ENCODE measurements at places on chromosomes 13 and 19.

- no peak for DNase-seq
Measured at GRCh38 chr19:4660993-4661392, 9.1 kb downstream of the MYDGF start.

- no peak for DNase-seq
Measured at GRCh38 chr19:49684251-49684982, 5.0 kb upstream of the ADM5 start.

- no peak for DNase-seq
Measured at GRCh38 chr13:114164681-114165429, 14.2 kb upstream of the CFAP97D2 start.

DNA sequence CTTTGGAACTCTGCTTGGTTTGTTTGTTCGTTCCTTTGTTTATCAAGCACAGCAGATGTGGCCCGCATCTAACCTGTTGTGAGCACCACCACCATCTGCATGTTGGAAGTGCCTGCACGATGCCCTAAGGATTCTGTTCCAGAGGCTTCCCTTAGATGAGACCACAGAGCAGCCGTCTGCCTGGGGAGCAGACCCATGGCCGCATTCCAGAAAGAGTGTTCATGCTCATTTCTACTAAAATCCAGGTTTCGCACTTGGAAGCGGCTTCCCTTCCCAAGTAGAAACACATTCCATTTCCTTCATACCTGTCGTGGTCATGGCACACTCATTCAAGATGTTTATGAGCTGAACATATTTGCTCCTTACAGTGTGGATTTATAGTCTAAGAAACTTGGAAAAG is 27.2 kb downstream of the COL4A2 start:
- DNase-seq = peak; percentile 74

DNA sequence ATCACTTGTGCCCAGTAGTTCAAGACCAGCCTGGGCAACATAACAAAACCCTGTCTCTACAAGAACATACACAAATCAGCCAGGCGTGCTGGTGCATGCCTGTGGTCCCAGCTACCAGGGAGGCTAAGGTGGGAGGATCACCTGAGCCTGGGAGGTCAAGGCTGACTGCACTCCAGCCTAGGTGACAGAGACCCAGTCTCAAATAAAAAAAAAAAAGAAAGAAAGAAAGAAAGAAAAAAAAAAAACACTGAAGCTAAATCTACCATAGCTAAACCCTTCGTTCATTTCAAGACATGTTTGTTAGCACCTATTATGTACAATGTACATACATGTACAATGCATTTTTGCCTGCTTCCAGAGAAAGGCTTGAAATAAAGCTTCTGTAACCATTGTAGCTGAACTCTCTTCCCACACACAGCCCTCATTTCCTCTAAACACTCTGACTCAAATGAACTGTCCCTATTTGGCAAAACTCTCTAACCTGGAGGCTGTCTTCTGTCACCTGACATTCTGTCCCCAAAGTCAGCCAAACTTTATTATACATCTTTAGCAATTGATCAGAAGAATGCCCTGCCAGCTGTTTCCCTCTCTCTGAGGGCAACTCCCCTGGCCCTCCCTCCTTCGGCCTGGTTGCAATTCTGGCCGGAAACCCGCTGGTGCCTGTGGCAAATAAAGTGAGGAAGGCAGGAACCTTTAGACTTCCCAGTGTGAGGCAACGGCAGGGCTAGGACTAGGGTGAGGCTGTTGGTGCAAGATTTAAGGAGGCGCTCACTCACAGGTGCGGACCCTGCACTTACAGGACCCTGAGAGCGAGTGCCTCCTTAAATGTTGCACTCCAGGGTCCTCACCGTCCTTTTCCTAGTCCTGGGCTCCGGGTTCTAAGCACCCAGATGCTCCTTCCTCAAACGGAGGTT is 1.8 kb downstream of the ETHE1 start:
- no peak for DNase-seq

DNA sequence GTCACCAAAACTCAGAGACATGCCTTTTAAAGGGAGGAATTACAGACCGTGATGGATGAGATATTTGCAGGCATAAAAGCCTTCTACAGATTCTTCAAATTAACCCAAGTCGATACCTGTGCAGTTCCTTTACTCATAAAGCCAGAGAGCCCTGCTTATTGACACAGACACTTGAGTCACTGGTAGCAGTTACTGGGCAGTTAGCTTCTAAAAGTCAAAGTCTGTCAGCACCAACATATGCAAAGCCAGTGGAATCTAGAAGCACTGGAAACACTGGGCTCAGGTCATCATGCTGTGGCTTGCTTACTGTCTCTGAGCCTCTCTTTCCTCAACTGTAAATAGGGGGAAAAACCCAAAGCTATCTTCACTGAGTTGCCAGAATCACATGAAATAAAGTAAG is 25.7 kb upstream of the LRCH1 start:
- no peak for DNase-seq

GRCh38 chr19:2625434-2625833 is 77.1 kb downstream of the GNG7 start:
- DNase-seq = peak; percentile 46

GRCh38 chr19:6712231-6712630 is 8.2 kb downstream of the C3 start:
- DNase-seq = no peak

GRCh38 chr19:23183251-23183650 is 66.4 kb downstream of the ZNF730 start:
- peak; percentile 2 for DNase-seq

- no peak for DNase-seq
Measured at GRCh38 chr13:109897988-109898624, 111.7 kb upstream of the IRS2 start.

DNA sequence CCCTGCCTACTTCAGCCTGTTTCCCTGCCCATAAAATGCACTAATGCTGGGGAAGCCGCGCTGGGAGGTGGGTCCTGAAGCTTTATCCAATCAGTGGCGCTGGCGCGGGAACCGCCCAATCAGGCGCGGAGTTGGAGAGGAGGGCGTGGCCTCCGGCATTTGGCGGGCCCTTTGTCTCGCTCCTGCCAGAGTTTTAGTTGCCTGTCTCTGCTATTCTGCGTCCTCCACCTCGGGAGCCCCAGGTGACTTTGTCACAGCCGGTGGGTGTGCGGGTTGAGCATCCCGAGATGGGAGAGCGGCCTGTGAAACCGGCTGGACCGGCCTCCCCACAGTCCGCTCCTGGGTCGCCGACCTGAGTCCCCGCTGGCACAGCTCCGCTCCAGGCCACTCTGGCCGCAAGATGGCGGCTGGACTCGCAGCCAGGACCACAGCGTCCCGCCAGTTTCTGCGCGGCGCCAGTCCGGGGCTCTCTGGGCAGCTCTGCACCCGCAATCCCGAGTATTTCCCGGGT is 30.7 kb upstream of the ZNF429 start:
- peak; percentile 48 for DNase-seq

GRCh38 chr13:51802631-51803418 is 1.1 kb downstream of the DHRS12 start:
- DNase-seq = peak; percentile 7

GRCh38 chr13:73773168-73773549 is 361.0 kb downstream of the KLF12 start:
- DNase-seq = no peak

DNA sequence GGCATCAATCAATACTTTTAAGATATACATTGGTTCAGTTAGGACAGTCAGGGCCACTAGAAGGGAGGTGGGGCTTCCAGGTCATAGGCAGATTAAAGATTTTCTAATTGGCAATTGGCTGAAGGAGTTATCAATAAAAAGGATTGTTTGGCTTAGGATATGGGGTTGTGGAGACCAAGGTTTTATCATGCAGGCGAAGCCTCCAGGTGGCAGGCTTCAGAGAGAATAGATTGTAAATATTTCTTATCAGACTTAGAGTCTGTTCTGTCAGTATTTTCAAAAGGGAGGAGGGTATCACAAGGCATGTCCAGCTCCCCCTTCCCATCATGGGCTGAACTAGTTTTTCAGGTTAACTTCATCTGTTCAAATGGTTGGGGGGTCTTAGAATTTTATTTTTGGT is 77.4 kb upstream of the FARP1 start:
- DNase-seq = no peak

GRCh38 chr19:2332341-2333026 is 4.0 kb downstream of the SPPL2B start:
- no peak for DNase-seq

DNA sequence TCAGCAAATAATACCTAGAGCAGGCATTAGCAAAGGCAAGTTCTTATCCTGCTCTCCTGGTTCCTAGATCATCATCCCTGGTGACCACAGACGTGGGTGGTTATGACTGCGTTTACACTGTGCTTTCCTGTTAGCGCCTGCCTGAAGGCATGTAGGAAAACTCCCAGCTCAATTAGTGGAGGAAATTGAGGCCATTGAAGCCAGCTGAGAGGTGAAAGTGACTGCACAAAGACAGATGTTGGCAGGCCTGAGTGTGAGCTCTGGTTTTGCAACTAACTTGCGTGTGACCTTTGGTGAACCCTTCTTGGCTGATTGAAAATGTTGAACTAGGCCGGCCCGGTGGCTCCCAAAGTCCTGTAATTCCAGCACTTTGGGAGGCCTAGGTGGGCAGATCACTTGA is 17.5 kb upstream of the NWD1 start:
- peak; percentile 87 for DNase-seq

- no peak for DNase-seq
Measured at GRCh38 chr19:4609878-4610511, 29.3 kb upstream of the TNFAIP8L1 start.

DNA sequence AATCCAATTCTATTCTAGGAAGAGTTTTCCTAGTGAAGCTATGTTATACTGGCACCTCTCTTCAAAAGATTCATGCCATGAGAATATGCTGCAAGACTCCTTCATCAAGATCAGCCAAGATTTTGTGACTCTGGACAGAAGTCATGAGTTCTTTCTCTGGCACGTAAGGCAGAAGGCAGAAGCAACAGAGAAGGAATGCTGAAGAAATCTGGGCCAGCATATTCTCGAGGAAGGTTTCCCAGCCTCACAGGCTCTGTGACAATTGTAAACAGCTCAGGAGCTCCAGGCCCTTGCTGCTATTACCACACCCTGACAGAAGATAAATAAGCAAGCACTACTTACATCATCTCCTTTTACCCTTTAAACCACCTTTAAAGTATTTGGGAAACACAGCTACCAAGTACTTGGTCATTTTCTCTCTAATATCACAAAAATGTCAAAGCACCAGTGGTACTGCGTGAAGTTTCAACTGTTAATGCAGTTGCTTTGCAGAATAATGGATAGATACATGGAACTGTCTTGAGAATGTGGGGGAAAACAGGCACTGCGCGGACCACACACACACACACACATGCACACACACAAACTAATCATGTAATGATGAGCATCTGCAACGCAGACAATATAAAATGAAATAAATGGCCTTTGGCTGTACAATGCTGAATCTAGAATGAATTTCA is 55.4 kb downstream of the INTS6 start:
- DNase-seq = peak; percentile 7

DNA sequence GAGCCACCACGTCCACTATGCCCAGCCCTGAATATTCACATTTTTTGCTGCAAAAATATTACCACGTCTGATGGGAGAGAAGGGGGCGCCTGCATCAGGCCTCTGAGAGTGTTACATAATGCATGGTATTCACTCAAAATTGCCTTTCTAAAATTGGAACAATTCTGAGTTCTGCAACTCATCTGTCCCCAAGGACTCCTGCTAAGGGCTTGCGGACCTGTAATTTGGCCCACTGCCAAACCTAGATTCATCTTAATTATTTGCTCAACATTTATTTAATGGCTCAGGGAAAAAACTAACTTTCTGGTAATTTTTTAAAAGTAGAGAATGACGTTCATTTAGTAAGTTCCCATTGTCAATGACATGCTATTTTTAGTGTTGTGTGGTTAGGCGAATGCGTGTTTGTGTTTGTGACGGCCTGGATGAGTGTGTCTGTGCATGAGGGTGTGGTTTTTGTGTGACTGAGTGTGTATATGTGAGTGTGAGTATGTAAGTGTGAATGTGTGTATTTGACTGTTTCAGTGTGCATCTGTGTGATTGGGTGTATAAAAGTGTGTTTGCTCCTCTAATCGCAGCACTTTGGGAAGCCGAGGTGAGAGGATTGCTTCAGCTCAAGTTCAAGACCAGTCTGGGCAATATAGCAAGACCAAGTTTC is 8.8 kb downstream of the INAFM1 start:
- no peak for DNase-seq

DNA sequence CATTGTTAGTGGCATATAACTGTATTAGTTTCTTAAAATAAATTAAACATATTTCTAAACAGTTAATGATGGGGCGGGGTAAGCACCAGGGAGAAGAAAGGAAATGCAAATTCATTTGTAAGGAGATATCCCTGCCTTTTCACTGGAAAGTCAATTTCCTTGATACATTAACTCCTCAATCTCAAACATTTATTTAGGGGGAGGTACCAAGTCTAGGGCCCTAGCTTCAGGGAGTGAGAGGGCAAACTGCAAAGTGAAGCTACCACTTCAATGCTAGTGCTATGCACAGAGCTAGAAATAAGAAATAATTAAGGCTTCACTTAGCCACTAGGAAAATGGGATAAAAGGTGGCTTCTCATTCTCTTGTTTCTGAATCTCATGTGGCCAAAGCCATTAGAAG is 115.3 kb upstream of the FNDC3A start:
- DNase-seq = no peak

- DNase-seq = no peak
Measured at GRCh38 chr13:44352202-44352601, 21.4 kb upstream of the SERP2 start.

DNA sequence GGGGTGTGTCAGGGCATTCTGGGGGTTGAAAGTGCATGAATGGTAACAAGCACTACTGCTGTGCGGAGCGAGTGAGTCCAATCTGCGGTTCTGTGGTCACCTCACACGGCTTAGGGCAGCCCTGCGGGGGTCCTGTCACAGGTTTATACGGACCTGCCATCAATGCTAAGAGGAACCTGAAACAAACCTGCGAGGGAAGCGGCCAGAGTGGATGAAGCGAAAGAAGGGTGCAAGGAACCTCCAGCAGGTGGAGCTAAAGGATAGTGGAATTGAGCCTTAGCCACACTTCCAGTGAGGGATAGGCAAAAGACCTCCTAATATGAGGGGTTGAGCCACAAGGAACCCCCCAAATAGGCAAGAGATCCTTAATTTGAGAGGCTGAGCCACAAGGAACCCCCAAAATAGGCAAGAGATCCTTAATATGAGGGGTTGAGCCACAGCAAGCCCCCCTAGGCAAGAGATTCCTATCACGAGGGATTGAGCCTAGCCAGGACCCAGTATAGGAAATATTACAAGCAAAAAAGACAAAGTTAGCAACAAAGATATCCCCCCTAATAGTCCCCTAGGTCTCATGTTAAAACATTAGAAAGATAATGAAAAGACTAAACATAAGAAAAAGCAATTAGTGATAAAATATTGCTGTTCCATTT is 6.3 kb upstream of the ZNF69 start:
- peak; percentile 32 for DNase-seq

- no peak for DNase-seq
Measured at GRCh38 chr13:31905961-31906360, 125.6 kb upstream of the FRY start.

GRCh38 chr19:34431681-34432402 is 3.7 kb downstream of the UBA2 start:
- DNase-seq = no peak

- DNase-seq = peak; percentile 40
Measured at GRCh38 chr13:34620074-34620850, 321.8 kb upstream of the NBEA start.

Measured in M059J (cell line).